Stimulated activated CD8-positive, alpha-beta memory T cell treated with anti-CD3 and anti-CD28 coated beads, Interleukin-7, amount 100 ng/mL, for 24 hours (primary cell): ENCODE measurements at places on chromosomes 4 and X.

- no peak for DNase-seq
Observed at GRCh38 chr4:84530871-84531270, 31.8 kb upstream of the NKX6-1 start.

DNA sequence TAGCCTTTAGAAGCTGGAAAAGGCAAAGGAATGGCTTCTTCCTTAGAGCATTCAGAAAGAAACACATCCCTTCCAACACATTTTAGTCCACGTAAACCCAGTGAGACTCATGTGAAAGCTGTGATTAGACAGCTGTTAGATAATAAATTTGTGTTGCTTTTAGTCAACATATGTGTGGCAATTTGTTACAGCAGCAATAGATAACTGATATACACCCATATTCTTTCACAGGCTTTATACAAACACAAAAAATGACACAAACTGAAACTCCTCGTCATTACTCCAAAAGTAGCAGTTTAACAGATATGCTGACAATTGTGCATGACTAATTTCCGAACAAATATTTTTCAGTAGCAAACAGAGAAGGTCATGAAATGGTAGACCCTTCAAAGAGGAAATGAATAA is 65.3 kb downstream of the ANTXR2 start:
- DNase-seq = no peak

DNA sequence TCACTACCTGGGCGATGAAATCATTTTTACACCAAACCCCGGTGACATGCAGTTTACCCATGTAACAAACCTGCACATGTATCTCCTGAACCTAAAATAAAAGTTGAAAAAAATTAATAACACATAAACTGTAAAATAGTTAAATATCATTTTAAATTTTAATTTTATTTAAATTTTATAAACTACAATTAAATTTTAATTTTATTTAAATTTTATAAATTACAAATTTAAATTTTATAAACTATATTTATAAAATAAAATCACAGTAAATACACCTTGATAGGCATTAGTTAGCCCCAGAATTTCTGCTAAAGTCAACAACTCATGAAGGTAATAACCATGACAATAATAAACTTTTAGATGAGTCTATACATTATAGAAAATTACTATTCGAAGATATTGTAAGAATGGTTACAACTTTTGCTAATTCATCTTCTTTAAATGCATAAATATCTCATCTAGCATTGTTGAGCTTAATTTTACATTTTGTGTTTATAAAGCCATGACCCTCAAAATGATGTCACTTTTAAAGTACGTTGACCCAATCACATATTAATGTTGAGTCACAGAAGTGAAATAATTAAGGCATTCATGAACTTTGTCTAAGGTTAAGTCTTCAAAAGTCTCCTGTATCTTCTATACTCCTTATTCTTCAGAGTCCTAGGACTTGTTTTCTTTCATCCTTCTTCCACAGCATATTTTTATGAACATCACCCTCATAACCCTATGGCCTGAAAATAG is 755.8 kb upstream of the LCORL start:
- no peak for DNase-seq

DNA sequence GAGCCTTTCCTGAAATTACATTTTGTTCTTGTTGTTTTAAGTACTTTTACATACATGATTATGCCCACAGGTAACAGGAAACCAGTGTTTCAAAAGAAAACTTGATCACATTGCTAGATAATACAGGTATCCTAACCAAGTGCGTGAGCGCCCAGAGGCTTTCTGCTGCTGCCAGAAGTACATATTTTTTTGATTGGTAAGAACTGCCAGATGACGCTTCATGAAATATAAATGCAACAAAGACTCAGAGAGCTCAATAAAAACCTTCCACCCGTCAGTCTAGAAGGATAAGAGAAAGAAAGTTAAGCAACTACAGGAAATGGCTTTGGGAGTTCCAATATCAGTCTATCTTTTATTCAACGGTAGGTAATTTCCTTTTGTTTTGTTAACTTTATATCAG is at the start of gene EPGN:
TSS of gene EPGN (plus strand) at position 256 of the 400 bp plus-strand sequence. CDS start at position 320, 64 bp downstream.
- DNase-seq = no peak

DNA sequence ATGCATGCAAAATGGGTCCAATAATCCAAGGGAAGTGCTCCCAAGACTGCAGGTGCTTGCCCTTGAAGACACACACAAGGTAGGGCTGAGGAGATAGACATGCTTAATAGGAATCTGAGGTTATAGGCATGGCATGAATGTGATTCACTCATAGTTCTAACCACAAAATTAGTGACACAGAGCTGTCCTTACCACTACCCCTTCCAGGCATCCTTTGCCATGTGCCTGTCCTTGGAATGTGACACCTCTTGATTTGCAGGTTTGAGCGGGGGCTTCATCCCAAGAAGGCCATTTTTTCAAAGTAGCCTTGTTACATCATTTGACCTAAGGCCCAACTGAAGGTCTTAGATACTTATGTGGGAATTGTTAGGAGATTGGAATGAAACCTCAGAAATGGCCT is 112.5 kb downstream of the CCNG2 start:
- no peak for DNase-seq

GRCh38 chr4:105343146-105343931 is 130.5 kb downstream of the PPA2 start:
- DNase-seq = no peak

DNA sequence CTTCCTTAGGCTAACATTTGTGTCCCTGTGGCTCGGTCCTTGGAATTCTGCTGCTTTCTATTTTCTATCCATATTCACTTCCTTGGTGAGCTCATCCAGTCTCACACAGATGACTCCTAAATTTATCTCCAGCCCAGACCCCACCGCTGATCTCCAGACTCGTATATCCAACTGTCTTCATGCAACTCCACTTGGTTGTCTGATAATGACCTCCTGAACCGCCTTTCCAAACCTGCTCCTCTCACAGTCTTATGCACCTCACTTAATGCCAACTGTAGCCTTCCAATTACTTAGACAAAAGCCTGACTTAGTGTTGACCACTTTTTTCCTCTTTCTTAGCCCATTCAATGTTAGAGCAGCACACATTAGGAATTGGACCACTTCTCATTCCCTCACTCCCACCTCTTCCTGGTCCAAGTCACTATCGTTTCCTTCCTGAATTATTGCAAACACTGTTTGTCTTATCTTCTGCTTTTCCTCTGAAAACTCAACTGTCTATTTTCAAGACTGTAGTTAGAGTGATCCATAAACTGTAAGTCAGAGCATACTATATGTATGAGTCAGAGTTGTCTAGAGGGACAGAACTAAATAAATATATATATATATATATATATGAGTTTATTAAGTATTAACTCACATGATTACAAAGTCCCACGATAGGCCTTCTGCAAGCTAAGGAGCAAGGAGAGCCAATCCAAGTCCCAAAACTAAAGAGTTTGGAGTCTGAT is 292.5 kb downstream of the UNC5C start:
- DNase-seq = no peak

- no peak for DNase-seq
Observed at GRCh38 chrX:66751136-66751782, 112.4 kb upstream of the EDA2R start.

- no peak for DNase-seq
Observed at GRCh38 chrX:70052895-70053615, 3.3 kb upstream of the AWAT2 start.

DNA sequence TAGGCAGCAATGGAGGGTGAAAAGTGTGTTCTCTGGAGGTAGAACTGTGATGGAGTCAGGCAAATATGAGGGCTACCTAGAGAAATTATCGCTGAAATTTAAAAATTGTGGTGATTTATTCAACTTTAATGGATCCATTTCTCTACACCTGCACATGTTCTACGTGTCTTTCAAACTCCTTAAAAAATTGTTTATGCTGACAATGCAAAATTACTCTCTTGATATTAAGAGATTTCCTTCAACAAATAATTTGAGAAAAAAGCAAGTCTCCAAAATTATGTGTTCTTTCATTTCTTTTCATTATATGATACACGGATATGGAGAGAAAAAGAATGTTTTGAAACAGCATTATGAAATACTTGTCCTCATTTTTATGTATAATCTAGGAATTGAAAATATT is 1151.4 kb upstream of the PABPC4L start:
- no peak for DNase-seq

- DNase-seq = no peak
Observed at GRCh38 chr4:54643172-54643571, 14.6 kb upstream of the KIT start.

- DNase-seq = no peak
Observed at GRCh38 chr4:48259748-48260147, 9.9 kb downstream of the TEC start.
